ENCODE measurements at places on chromosomes 5 and 9.

DNA sequence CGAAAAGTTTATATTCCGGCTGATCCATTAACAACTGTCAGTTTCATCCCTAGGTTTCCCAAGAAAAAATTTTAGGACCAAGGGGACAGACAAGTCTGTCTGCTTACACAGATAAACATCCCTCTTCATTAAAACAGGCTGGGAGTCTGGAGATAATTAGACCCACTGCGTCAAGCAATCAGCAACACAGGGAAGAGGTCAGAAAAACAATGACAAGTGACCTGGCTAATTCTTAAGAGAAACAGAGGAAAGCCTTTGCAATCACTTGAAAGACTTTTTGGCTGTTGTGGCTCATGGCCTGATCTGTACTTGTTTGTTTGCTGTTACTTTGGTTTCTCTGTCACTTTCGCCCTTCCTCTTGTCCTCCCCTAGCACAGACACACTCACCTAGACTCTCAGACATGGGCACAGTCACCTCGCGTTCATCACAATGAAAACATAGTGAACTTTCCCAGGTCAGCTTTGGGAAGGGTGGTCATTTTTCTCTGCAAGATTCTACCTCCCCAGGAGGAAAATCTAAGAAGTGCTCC, 2.9 kb upstream of the CCDC192 start:
- DNase-seq = no peak

GRCh38 chr9:4375424-4376200, 75.7 kb upstream of the GLIS3 start:
- DNase-seq = no peak

GRCh38 chr5:32842813-32843530, 131.9 kb downstream of the NPR3 start:
- no peak for DNase-seq

- DNase-seq = no peak
Observed at GRCh38 chr9:135216236-135216635, 128.8 kb downstream of the OLFM1 start.

- no peak for DNase-seq
Observed at GRCh38 chr5:179817890-179818745, 2.6 kb upstream of the SQSTM1 start.

DNA sequence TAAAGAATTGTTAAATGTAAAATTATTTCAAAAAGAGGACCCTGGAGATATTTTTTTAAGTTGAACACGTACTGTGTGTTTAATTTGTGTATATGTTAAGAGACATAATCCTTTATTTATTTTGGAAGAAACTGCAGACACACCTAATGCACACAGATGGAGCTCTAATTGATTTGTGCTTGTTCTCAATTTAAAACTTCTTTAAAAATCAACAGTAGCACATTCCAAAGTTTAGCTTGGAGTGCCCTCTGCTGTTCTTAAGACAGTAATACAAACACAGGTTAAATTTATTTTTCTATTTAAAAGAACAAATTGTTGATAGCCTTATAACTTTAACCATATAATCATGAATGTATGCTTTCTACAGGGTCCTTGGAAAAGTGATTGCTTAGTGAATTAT, 277.6 kb upstream of the ADAMTS16 start:
- no peak for DNase-seq

DNA sequence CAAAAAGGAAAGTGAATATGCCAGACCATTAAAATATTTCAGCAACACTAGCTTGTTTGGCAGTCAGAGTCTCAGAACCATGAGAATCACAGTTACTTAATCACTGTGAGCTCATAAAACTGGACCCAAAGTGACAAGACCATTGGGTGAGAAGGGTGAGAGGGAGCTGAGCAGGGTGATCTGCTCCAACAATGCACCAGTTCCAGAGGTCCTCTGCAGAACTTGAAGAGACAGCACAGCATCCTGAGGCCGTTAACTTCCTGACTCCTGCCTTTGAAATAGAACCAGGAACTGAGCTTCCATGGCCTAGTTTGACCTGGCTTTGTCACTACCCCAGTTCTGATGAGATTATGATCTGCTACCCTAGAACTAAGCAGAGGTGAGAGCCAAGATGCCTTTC, 57.4 kb downstream of the NFIB start:
- no peak for DNase-seq

All from stimulated activated CD4-positive, alpha-beta T cell treated with anti-CD3 and anti-CD28 coated beads, Interleukin-2, amount 100 ng/mL, for 24 hours (primary cell).